ENCODE measurements at places on chromosomes 5 and 9.

DNA sequence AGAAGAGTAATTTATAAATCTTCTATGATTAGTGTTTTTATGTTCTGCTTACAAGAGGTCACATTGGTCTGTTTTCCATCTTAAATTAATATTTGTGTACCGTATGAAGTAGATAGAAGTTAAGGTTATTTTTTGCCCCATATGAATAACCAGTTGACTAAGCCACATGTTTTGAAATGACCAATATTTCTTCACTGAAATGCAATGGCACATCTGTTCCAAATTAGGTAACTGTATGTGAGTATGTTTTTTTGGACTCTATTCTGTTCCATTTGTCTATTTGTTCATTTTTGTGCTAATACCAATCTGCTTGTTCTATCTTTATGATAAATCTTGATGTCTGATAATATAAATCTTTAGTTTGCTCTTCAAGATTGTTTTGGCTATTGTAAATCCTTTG, 17.7 kb downstream of the JAK2 start:
- DNase-seq: no peak

GRCh38 chr9:14529054-14529453, 164.2 kb downstream of the ZDHHC21 start:
- no peak for DNase-seq

GRCh38 chr9:114090798-114091197, 8.3 kb downstream of the KIF12 start:
- DNase-seq: peak; percentile 24

DNA sequence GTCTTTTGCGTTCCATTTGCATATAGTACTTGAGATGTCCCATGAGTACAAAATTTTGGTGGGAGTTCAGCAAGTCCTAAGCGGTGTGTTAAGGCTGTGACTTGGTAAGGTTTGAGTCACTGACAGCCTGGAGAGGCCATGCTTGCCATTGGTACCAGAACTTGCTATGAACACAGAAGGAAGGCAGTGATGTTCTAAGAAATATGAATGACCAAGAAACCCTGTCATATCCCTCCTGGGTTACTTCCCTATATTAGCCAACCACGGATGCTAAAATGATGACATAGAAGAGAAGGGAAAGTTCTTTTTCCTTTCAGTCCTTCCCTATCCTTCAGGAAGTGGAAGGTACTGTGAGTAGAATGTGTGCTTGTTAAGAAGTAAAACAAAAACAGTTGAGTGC, 136.7 kb downstream of the GCNT1 start:
- DNase-seq: no peak

GRCh38 chr5:112142769-112143270, 276.3 kb downstream of the EPB41L4A start:
- no peak for DNase-seq
